ENCODE measurements at places on chromosomes 12 and 14.

DNA sequence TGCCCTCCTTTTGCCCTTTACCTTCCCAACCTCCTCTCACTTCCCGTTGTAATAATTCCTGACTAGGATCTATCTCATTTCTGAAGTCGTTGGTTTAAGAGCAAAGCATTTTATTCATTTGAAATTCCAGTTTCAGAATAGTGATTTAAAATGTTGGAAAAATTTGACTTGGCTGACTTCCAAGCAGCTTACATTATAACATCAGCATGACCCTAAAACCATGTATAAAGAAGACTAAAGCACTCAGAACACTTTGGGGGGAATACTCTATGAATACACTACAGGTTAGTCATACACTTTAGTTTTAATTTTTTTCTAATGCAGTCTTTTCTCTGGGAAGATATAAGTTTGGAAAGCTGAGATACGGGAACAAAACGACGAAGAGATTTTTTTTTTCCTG is 161.1 kb downstream of the BTG1 start:
- DNase-seq: no peak

- DNase-seq: no peak
These were observed 36.1 kb upstream of the CCDC88C start for GRCh38 chr14:91453744-91454143.

- peak; percentile 78 for DNase-seq
These were observed 108.5 kb downstream of the ARF6 start for GRCh38 chr14:50001151-50001998.

- DNase-seq: no peak
These were observed 92.1 kb upstream of the KRR1 start for GRCh38 chr12:75603475-75603874.

DNA sequence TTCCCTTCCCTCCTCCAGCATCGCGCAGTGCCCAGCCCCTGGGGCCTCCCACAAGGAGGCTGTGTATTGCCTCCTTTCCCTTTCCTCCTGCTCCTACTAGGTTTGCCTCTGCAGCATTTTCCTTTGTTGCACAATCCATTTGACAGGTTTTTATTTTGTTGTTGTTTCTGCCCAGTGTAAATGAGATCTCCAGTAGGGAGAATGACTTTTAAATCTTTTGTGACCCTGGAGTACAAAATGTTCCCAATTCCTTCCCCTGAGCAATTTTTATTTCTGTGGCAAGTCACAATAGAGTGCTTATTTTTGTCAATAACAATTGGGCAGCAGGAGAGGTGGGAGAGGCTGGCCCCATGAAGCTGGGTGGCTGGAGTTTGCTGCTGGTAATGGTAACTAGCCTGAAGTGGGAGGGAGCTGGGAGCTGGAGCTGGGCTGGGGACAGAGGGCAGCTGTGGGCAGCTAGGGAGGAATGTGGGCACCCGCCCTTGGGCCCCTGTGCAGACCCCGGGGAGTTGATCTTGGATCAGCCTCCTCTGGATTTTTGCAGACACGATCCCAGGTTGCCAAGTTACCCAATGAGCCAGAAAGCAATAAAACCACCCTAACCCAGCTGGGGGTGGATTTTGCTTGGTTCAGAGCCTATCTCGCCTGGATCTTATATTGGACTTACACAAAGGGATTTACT is 160.1 kb downstream of the KTN1 start:
- peak; percentile 91 for DNase-seq

Measured in LNCaP clone FGC (cell line).